ENCODE measurements at places on chromosomes 1 and 21.

DNA sequence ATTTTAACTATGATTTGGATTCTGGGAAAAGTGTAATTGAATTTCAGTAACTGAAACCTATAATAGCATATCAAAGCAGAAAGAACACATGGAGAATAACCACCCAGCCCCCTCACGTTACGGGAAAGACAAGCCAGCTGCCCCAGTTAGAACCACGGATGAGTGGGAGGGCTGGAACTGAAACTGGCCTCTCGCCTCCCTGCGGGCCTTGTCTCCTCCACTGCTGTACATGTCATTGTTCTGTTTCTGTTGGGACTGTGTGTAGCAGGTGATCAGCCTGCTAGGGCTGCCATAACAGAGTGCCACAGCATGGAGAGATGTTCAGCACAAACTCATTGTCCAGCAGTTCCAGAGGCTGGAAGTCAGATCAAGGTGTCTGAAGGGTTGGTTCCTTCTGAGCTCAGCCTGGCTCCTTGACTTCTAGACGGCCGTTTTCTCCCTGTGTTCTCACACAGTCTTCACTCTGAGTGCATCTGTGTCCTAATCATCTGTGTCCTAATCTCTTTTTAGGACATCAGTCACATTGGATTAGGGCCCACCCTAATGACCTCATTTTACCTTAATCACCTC, 52.4 kb downstream of the MAP3K21 start:
- DNase-seq: no peak

GRCh38 chr1:100440075-100440809, 87.9 kb downstream of the CDC14A start:
- DNase-seq: no peak

DNA sequence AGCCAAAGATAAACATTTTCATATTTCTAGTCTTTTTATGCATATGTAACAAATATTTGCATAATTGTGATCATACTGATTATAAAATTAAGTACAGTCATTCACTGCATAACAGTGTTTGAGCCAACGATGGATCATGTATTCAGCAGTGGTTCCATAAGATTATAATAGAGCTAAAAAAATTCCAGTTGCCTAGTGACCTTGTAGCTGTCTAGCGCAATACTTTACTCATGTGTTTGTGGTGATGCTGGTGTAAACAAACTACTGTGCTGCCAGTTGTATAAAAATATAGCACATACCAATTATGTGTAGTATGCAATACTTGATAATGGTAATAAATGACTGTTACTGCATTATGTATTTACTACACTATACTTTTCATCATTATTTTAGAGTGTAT, 2.1 kb upstream of the S100A10 start:
- DNase-seq: no peak

GRCh38 chr1:151972542-151973248, 21.0 kb downstream of the S100A10 start:
- no peak for DNase-seq

- no peak for DNase-seq
These were observed 20.5 kb downstream of the ELAVL4 start for GRCh38 chr1:50129201-50129600.

GRCh38 chr1:184340984-184341383, 45.8 kb upstream of the C1orf21 start:
- no peak for DNase-seq
